ENCODE measurements at places on chromosomes 6 and 20.

DNA sequence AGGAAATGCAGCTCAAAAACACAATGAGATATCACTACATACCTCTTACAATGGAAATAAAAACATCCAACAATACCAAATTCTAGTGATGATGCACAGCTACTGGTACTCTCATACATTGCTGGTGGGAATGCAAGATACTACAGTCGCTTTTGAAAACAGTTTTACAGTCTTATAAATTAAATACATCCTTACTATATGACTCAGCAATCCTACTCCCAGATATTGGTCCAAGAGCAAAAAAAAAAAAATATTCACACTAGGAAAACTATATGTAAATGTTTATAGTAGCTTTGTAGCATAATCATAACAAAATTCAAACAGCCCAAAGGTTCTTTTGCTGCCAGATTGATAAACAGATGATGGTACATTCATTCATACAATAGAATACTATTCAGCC, 217.4 kb upstream of the FAM83B start:
- DNase-seq, result no peak

- peak; percentile 18 for DNase-seq
Measured at GRCh38 chr6:1610497-1611321, 994 bp downstream of the FOXC1 start.

DNA sequence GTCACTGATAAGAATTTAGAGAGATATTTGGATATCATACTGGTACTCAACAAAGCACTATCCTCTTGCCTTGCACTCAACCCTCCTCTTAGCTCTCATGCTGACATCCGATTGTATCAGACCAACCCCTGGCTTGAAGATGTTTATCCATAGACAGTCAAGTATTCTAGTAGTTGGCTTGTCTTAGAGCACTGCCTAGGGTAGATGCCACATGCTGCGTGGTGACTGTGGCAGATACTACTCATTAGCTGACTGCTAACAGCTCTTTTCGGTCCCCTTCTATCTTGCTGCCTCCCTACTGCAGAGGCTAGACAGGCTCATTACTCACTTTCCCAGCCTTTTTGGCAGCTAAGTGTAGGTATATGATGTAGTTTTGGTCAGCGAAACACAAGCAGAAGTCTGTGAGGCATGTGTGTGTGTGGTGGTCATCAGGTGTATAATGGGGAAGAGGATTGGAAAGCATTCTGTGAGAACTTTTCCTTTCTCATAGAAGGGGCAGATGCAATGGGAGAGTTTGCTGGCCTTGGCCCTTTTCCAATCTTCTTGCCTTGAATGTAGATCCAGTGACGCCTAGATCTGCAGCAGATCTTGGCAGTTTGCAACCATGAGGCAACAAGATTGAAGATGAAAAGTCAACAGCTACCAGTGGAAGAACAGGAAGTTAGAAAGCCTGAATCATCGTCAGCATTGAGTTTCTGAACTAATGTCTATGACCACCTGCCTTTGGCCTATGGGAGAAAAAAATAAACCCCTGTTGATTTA, 4.4 kb upstream of the IFNGR1 start:
- no peak for DNase-seq

- no peak for DNase-seq
Measured at GRCh38 chr6:170137911-170138910, 152.7 kb downstream of the DLL1 start.
